ENCODE measurements at places on chromosomes 13 and 19. TPM values are rescaled to one million over a fixed set of nuclear protein-coding genes. Genes with fewer than 3 reads are reported as not detected.
A peak's percentile ranks its signal among the peaks of the same experiment; 100 is the strongest.

Gene TMEM143
- 14.7 TPM for total RNA-seq

Gene S1PR5
- 8.7 TPM for total RNA-seq

GRCh38 chr13:27922883-27923612, 3.2 kb downstream of the PDX1 start:
- H3K27me3 ChIP-seq, result peaks cover 98% of the 10 kb centered on the region
- H3K36me3 ChIP-seq, result peaks cover 14% of the 10 kb centered on the region
- no peak overlapping the region for H3K4me3 ChIP-seq
- H3K4me1 ChIP-seq, result peaks cover 21% of the 10 kb centered on the region
- no peak overlapping the region for H3K27ac ChIP-seq
- no peak for DNase-seq

Gene SOX1
- 0.11 TPM for total RNA-seq

Gene PSG2
- total RNA-seq, result not detected

Gene LRG1
- total RNA-seq, result 0.36 TPM

DNA sequence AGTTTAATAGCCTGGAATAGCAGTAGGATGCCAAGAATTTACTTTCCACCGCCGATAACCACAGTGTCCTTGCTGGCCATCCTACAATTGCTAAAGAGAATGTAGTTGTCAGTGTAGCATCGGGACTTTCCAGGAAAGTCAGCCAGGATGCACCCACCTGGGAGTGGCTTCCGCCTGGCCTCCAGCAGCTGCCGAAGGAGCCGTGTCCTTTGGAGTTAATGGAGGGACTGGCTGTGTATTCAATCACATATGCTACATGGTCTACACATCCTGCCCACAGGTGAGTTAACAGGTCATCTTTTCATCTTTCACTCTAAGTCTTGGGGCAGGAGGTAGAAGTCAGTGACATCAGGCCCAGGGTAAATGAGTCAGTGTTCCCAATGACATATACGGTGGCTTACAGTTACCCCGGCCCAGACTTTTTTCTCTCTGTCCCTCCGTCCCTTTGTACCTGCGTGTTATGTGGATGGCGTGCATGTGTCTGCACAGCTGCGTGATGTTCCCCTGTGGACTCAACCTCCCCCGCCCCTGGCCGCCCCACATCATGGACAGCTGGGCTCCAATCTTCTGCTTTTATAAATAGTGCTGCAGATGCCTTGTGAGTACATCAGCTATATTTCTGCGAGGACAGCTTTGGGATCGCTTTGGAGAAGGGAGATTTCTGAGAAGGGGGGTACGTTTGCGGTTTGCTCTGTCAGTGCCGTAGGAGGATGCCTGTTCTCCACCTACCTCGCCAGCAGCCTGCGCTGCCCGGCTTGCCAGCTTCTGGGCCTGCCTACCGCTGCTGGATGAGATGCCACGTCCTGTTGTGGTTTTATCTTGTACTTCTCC, 63.1 kb downstream of the ATP11A start:
- H3K27ac ChIP-seq, result no peak overlapping the region
- peaks cover 7% of the 10 kb centered on the region for H3K4me1 ChIP-seq
- H3K4me3 ChIP-seq, result no peak overlapping the region

GRCh38 chr13:45718992-45719391, 16.9 kb downstream of the CBY2 start:
- H3K4me3 ChIP-seq, result no peak overlapping the region
- no peak for DNase-seq
- H3K4me1 ChIP-seq, result peaks cover 7% of the 10 kb centered on the region
- no peaks in the 10 kb centered on the region for H3K27me3 ChIP-seq
- H3K36me3 ChIP-seq, result no peaks in the 10 kb centered on the region
- H3K27ac ChIP-seq, result no peak overlapping the region

Gene FBXO27
- total RNA-seq, result 25.5 TPM

- peak; percentile 98 for DNase-seq
- H3K36me3 ChIP-seq, result no peaks in the 10 kb centered on the region
- no peak within 1 kb of the TSS for H3K27ac ChIP-seq
- H3K27me3 ChIP-seq, result peaks cover 9% of the 10 kb centered on the region
- no peaks in the 10 kb centered on the region for H3K4me1 ChIP-seq
These were observed at the start of gene URI1 for GRCh38 chr19:29941828-29942403. URI1 (plus strand) TSS chr19:29942239; CDS start chr19:29942548, 309 bp downstream.

DNA sequence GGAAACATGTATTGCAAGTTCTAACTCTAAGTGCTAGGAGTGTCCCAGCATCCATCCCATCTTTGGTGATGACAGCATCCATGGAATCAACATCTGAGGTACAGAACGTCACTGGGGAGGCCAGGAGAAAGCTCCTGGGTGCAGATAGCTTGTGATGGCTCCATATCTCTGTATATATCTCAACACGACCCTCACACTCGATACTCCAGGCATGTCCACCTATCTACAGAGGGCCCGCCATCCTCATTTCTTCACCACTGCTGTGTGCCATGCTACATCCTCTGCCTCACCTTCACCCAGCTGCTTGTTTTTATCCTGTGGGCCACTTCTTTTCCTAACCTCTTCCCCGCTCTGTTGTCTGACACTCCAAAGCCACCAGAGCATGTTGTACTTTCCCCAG, 100.4 kb upstream of the SERP2 start:
- no peak overlapping the region for H3K4me3 ChIP-seq
- no peaks in the 10 kb centered on the region for H3K27me3 ChIP-seq
- H3K36me3 ChIP-seq, result no peaks in the 10 kb centered on the region
- H3K27ac ChIP-seq, result no peak overlapping the region
- no peaks in the 10 kb centered on the region for H3K4me1 ChIP-seq
- no peak for DNase-seq

Gene LCP1
- total RNA-seq, result 4.3 TPM

DNA sequence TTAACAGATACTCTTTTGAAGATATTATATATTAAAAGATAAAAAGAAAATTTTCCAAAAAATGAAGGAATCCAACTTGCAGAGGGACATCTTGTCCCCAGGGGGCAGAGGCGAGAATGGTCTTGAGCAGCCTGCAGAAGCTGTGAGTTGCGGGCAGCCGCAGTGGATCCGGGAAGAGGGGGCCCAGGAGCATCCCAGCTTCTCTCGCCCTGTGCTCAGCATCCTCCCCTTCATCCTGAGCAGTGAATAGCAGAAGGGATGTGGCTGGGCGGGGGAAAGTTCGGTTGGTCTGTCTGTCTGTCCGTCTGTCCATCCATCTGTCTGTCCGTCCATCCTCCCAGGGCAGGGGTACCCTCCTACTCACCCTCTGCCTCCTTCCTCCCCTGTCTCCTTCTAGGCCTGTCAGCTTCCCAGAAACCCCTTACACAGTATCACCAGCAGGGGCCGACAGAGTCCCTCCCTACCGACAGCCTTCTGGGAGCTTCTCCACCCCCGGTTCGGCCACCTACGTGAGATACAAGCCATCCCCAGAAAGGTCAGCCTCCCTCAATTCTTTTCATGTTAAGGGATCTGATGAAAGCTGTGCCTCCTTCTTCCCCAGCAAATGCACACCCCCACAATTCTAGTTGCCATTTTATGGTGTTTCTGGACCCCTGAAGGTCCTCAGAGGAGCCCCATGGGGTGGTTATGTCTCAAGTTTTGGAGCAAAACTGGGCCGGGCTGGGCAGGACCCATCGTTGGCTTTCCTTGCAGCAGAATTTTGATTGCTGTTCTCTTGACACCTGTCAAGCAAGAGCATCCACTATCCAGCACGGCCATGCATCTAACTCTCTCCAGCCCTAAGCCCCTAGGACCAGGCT, 81.6 kb downstream of the DPF1 start:
- H3K27me3 ChIP-seq, result no peaks in the 10 kb centered on the region
- no peaks in the 10 kb centered on the region for H3K36me3 ChIP-seq
- no peak overlapping the region for H3K27ac ChIP-seq
- peak; percentile 41 for DNase-seq
- H3K4me1 ChIP-seq, result no peaks in the 10 kb centered on the region

GRCh38 chr19:28332351-28332750, 880.6 kb downstream of the UQCRFS1 start:
- H3K4me1 ChIP-seq, result no peaks in the 10 kb centered on the region
- no peak overlapping the region for H3K27ac ChIP-seq
- no peaks in the 10 kb centered on the region for H3K27me3 ChIP-seq
- H3K4me3 ChIP-seq, result no peak overlapping the region
- no peak for DNase-seq
- no peaks in the 10 kb centered on the region for H3K36me3 ChIP-seq

Gene TEX101
- not detected for total RNA-seq

- peaks cover under 1% of the 10 kb centered on the region for H3K4me1 ChIP-seq
- no peak overlapping the region for H3K27ac ChIP-seq
- H3K4me3 ChIP-seq, result no peak overlapping the region
- no peak for DNase-seq
These were observed 52.6 kb downstream of the ALOX5AP start for GRCh38 chr13:30787738-30788525.

Gene PSPN
- total RNA-seq, result 2.1 TPM

DNA sequence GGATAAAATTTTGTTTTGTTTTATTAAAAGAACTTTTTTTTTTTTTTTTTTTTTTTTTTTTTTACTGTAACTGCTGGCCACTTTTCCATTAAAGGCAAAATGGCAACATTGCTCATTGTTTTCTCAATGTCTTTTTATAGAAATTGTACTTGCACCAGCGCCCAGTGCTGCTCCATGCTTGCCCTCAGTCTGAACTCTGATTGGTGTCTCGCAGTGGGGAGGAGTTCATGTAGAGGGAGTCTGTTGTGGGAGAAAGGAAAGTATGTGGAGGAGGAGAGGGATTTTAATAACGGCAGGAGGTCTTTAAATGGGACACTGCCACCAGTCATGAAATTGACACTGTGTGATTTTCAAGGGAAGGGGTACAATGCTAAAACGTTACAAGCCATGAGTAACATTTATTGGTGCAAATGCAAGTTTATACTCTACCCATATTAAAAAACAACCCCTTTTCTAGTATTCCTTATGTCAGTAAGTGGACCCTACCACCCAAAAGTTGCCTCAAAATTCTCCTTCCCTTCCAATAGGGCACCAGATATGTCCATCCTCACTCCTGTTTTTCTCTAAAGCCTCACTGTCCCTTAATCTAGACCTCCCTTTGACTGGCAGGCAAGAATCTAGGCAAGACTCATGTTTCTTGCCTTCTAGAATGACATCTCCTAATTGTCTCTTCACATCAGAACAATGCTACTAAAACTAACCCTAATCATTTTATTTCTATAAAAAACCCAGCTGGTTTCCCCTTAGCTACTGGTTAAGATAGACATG, 3.2 kb downstream of the RASL11A start:
- H3K4me3 ChIP-seq, result no peak overlapping the region
- H3K27ac ChIP-seq, result no peak overlapping the region
- no peaks in the 10 kb centered on the region for H3K36me3 ChIP-seq
- H3K4me1 ChIP-seq, result no peaks in the 10 kb centered on the region

Gene SLITRK6
- 0.11 TPM for total RNA-seq

DNA sequence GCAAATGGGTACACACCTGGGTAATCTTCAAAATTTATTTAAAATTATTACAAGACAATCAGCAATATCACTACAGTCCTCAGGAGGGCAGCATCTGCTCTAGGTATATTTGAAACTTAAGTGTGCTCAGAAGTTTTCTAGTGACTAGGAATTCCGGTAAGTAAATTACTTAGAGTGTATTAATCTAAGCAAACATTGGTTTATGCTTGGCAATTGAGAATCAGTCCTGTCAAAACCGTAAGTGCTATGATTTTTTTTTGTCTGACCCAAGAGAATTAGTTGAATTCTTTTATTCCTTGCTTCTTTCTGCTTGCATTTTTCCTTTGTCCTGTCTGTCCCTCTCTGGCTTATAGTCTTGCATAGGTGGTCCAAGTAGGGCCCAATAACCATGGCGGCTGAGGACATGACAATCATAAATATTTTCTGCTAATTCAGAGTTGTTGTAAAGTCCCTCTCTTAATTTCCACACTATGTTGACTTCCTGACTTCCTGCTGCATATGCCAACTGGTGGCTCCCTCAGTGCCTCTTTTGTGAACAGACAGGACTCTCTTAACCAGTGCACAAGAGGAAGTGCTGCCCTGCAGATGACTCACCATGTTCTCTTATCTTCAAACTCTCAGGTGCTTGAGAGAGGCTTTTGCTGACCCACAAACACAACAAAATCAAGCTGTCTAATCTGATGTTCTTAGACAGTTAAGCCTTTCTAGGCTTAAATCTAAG, 82.2 kb downstream of the SLAIN1 start:
- no peak for DNase-seq
- no peak overlapping the region for H3K4me3 ChIP-seq
- H3K27ac ChIP-seq, result no peak overlapping the region
- no peaks in the 10 kb centered on the region for H3K27me3 ChIP-seq

GRCh38 chr19:16542910-16543472, 754 bp upstream of the CHERP start:
- DNase-seq, result no peak
- H3K36me3 ChIP-seq, result peaks cover 13% of the 10 kb centered on the region
- no peaks in the 10 kb centered on the region for H3K27me3 ChIP-seq
- H3K27ac ChIP-seq, result peak overlapping the region; percentile 89
- peak overlapping the region; percentile 99 for H3K4me3 ChIP-seq

DNA sequence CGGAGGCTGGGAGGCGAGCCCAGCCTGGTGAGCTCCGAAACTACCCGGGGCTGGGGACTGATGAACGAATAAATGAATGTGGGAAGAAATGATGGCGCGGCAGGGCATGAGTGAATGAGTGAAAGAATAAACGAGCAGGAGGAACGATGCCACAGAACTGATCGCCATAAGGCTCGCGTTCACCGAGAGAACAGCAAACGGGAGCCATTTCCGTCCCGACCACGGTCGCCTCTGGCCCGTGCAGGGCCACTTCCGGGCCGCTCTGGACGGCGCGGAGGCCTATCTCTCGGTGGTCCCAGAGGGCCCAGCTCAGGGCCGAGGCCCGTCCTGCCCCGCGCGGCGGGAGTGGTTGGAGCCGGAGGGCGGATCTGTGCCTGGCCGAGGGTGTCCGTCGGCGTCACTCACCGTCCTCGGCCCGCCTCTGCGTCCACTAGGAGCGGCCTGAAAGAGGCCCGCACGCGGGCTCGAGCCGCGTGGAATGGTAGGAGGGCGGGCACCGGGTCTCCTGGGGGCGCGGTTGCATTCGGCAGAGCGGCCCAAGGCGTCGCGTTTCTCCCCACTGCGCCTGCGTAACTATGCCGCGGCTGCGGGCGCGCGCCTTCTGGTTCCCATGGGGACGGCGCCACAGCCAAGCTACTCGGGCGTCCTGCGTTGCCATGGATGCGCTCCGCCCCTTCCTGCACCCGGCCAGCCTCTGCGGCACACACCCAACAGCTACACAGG, at the start of gene ZNF497:
Gene ZNF497, minus strand, starts transcription at position 480 of the 723 bp plus-strand sequence. CDS start 5,116 bp downstream, outside the sequence.
- DNase-seq, result peak; percentile 91
- peaks cover 3% of the 10 kb centered on the region for H3K4me1 ChIP-seq
- H3K4me3 ChIP-seq, result peak within 1 kb of the TSS; percentile 80
- no peaks in the 10 kb centered on the region for H3K27me3 ChIP-seq
- no peaks in the 10 kb centered on the region for H3K36me3 ChIP-seq

DNA sequence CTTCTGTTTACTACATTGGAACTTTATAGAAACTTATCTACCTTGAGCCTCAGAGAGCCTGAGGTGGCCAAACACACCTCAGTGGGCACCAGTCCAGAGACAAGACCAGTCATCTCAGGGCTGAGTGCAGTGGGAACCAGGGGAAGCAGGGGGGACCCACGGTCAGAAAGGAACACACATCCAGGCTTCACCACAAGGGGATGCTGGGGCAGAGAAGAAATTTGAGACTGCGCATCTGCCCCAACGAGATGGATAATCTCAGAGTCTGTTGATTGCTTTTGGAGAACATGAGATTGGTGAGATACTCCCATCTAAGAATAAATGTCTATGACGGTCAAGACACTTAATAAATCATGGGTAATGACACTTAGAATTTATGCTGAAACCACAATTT, 98.7 kb downstream of the DOCK9 start:
- no peaks in the 10 kb centered on the region for H3K27me3 ChIP-seq
- no peak overlapping the region for H3K4me3 ChIP-seq
- H3K27ac ChIP-seq, result no peak overlapping the region
- H3K36me3 ChIP-seq, result no peaks in the 10 kb centered on the region
- peaks cover 2% of the 10 kb centered on the region for H3K4me1 ChIP-seq
- DNase-seq, result no peak

- peaks cover 40% of the 10 kb centered on the region for H3K36me3 ChIP-seq
- no peak overlapping the region for H3K4me3 ChIP-seq
- H3K4me1 ChIP-seq, result no peaks in the 10 kb centered on the region
- DNase-seq, result no peak
These were observed 38.2 kb downstream of the TMTC4 start for GRCh38 chr13:100636441-100636840.

Gene CGB3
- total RNA-seq, result not detected

Gene DAND5
- total RNA-seq, result 0.17 TPM

Data from H1 (cell line).